ENCODE measurements at places on chromosomes 7 and 10.

- DNase-seq: no peak
Measured at GRCh38 chr7:83872501-83872900, 223.6 kb upstream of the SEMA3E start.

GRCh38 chr7:26143298-26144048 is 8.5 kb upstream of the NFE2L3 start:
- DNase-seq: no peak

- no peak for DNase-seq
Measured at GRCh38 chr10:127470911-127471310, 78.2 kb upstream of the NPS start.

DNA sequence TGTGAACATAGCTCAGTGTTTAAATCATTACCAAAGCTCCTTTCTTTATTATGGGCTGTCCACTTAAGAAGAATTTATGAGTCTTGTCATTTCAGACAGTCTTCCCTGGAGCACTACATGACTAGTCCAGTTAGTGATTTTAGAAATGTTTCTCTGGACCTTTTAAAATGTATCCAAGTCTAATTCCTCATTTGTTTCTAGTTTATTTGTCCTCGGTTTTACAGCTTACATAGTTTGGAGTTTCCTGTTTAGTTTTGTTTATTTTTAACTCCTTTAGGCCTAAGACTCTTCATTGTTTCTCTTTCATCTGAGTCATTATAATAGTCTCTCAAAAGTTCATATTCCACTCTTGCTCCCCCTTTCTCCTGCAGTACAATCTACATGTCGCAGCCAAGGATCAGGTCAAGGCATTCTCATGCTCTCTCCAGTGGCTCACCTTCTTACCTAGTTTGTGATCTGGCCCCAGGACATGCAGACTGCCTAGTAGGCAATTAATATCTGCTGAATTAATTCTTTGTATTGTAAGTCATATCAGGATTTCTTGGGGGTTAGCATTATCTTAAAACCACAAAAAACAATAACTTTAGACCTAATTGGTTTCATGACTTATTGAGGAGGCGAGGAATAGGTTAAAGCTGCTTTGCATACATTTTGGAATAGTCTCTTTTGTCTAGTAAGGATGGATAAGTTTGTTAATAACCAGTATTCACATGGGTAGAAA is 93.8 kb downstream of the MAPK8 start:
- DNase-seq: no peak

All from activated CD4-positive, alpha-beta T cell treated with anti-CD3 and anti-CD28 coated beads, Interleukin-2, amount 50 U/mL, for 4 hours (primary cell).